ENCODE measurements at places on chromosomes 5 and 9. TPM values are rescaled to one million over a fixed set of nuclear protein-coding genes. Genes with fewer than 3 reads are reported as not detected.

CTXN3 gene
- total RNA-seq, result not detected

CLIC3 gene
- total RNA-seq, result not detected

TEX48 gene
- total RNA-seq, result 0.68 TPM

FCN2 gene
- not detected for total RNA-seq

IL5 gene
- total RNA-seq, result 113 TPM

SOHLH1 gene
- total RNA-seq, result not detected

PCDHA1 gene
- total RNA-seq, result 0.07 TPM

GFI1B gene
- total RNA-seq, result not detected

PCDHGA2 gene
- 0.11 TPM for total RNA-seq

GPR150 gene
- total RNA-seq, result 0.11 TPM

ACTL7B gene
- not detected for total RNA-seq
